ENCODE measurements at places on chromosomes 11 and 22. TPM values are rescaled to one million over a fixed set of nuclear protein-coding genes. Genes with fewer than 3 reads are reported as not detected.

DNA sequence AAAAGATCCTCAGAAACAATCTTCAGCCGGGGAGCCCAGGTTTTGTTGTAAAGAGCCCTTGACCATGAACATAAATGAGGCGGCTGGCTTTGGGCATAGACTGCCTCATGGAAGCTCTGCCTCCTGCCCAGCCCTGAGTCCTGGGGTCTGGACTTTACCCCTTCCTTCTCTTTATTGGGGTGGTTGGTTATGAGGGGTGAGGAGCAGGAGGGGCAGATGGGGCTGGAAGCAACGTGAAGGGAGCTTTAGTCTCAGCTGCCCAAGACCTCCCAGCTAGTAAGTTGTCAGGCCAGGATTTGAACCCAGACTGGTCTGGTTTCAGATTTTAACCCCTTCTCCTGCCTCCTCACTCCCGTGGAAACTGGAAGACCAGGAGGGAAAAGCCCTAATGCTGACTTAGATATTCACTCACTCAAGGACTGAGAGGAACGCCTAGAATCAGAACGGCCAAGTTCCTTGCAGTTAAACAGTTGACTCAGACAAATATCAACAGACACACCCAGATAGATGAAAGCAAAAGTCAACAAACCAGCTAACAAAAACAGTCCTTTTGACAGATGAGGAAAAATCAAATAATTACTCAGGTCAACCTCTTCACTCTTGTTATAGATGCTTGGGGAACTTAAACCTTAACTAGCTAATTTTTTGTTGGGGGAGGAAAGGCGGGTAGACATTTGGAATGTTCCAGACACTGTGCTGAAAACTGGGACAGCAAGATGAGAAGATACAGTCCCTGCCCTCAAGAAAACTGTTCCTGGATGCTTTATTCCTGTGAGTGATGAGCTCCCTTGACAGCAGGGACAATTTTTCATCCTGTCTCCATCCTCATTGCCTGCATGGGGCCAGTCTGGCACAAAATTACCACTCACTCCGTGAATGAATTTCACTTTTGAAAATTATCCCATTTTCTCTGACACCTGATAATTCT is 20.8 kb upstream of the ARRB1 start:
- DNase-seq = no peak

- no peak for DNase-seq
Measured at GRCh38 chr11:81007046-81007445, 1566.2 kb upstream of the TENM4 start.

- no peak for DNase-seq
Measured at GRCh38 chr11:26987731-26988130, 6.2 kb upstream of the FIBIN start.

DNA sequence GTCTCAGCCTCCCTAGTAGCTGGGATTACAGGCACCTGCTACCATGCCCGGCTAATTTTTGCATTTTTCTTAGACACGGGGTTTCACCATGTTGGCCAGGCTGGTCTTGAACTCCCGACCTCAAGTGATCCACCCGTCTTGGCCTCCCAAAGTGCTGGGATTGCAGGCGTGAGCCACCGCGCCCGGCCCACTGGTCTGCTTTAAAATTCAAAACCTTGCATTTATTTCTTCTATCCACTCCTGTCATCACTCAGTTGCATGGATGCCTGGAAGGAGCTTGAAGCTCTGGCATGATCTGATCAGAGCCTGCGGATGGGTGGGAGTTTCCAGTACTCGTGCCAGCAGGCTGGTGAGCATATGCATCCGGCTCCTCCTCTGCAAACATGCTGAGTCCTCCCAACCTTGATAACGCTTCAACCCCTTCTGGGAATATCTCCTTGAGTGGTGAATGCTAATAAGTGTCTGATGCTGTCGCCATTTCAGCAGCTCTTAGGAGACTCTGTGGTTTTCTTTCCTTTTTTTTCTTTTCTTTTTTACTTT is 39.6 kb downstream of the UBASH3B start:
- DNase-seq = no peak

GRCh38 chr11:115920092-115920461 is 415.9 kb upstream of the CADM1 start:
- no peak for DNase-seq

GRCh38 chr11:67776852-67777520 is 102.6 kb upstream of the ALDH3B2 start:
- DNase-seq = no peak

GRCh38 chr11:36026315-36026968 is 82.6 kb downstream of the LDLRAD3 start:
- DNase-seq = no peak

DNA sequence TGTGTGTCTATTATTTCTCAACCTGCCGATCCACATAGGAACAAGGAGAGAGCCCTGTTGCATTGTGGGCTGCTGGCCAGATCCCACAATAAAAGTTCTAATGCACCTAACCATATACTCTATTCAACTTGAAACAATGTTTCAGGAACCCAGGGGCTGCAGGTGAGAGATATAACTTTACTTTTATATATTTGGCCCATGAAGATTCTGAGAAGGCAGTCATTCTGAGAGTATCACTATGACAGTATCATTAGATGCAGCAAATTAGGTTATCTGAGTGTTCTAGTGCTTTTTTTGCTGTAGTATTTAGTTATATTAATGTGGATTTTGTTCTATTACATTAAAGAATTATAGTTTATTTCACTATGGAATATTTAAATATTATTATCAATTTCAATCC is 655.1 kb upstream of the ARHGAP42 start:
- no peak for DNase-seq

DNA sequence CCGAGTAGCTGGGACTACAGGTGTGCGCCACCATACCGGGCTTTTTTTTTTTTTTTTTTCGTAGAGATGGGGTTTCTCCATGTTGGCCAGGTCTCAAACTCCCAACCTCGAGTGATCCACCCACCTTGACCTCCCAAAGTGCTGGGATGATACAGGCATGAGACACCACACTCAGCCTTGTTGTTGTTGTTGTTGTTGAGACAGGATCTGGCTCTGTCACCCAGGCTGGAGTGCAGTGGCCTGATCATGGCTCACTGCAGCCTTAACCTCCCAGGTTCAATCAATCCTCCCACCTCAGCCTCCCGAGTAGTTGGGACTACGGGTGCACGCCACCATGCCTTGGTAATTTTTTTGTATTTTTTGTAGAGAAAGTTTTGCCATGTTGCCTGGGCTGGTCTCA is 23.4 kb upstream of the CLDN5 start:
- DNase-seq = no peak

DNA sequence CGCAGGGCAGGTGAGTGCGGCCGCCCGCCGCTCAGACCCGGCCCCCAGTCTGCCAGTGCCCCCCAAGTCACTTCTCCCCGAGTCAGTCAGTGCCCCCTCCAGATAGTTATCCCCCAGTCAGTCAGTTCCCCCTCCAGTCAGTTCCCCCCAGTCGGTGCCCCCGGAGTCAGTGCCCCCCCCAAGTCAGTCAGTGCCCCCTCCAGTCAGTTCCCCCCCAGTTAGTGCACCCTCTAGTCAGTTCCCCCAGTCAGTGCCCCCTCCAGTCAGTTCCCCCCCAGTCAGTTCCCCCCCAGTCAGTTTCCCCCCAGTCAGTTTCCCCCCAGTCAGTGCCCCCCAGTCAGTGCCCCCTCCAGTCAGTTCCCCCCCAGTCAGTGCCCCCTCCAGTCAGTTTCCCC is 411 bp downstream of the PPP6R2 start:
- DNase-seq = no peak

DNA sequence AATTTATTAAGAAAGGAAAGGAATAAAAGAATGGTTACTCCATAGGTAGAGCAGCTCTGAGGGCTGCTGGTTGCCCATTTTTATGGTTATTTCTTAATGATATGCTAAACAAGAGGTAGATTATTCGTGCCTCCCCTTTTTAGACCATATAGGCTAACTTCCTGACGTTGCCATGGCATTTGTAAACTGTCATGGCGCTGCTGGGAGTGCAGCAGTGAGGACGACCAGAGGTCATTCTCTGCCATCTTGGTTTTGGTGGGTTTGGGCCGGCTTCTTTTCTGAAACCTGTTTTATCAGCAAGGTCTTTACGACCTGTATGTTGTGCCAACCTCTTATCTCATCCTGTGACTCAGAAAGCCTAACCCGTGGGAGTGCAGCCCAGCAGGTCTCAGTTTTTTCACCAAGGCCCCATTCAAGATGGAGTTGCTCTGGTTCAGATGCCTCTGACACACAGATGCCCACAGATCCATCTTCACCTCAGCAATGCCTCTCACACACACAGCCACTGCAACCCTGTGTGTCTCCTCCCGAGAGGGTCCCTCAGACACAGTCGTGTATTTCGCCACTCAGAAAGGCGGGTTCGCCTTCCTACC is 16.4 kb upstream of the JAM3 start:
- DNase-seq = no peak

- no peak for DNase-seq
Measured at GRCh38 chr11:111707039-111707690, 59.0 kb downstream of the PPP2R1B start.

GRCh38 chr11:103544874-103545273 is 435.6 kb downstream of the DYNC2H1 start:
- DNase-seq = no peak

FAM111B gene
- total RNA-seq = 3.9 TPM

SLC22A8 gene
- total RNA-seq = 1.2 TPM

HEPHL1 gene
- total RNA-seq = not detected

BACE1 gene
- total RNA-seq = 24.6 TPM

WBP2NL gene
- 4.5 TPM for total RNA-seq

LRRC75B gene
- total RNA-seq = 5.3 TPM

GAB2 gene
- 23.1 TPM for total RNA-seq

PNPLA3 gene
- total RNA-seq = 12.8 TPM

CHRDL2 gene
- not detected for total RNA-seq

ADAMTS8 gene
- 2.8 TPM for total RNA-seq

NOX4 gene
- 8.4 TPM for total RNA-seq

C11orf42 gene
- total RNA-seq = not detected

SLC37A2 gene
- total RNA-seq = 3.4 TPM

All from occipital lobe (tissue), 3 donors.